ENCODE measurements at places on chromosomes 13 and 19.

DNA sequence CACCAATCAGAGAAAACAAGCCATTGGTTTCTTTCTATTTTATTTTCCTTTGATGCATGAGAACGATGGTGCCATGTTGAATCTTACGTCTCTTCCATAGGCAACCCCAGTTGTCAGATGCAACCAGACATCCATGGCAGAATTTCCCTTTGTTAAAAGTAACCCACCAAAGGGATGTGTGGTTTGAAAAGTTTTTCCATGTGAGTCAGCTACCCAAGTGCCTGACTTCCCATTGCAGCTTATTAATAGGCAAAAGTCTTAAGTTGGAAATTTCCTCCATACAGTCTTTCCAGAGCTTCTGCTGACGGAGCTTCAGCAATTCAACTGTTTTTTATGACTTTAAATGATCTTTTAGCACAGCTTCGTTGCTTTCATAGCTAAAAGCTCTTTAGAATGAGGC, 73.8 kb upstream of the FAM216B start:
- peak; percentile 40 for DNase-seq

- DNase-seq = peak; percentile 81
Observed at GRCh38 chr19:17830567-17831418, 9.5 kb upstream of the INSL3 start.

- no peak for DNase-seq
Observed at GRCh38 chr13:18964942-18965341, 216.7 kb downstream of the TUBA3C start.

- no peak for DNase-seq
Observed at GRCh38 chr19:49927526-49928264, 1.3 kb upstream of the ATF5 start.

- no peak for DNase-seq
Observed at GRCh38 chr19:33763633-33764371, 32.9 kb upstream of the KCTD15 start.

DNA sequence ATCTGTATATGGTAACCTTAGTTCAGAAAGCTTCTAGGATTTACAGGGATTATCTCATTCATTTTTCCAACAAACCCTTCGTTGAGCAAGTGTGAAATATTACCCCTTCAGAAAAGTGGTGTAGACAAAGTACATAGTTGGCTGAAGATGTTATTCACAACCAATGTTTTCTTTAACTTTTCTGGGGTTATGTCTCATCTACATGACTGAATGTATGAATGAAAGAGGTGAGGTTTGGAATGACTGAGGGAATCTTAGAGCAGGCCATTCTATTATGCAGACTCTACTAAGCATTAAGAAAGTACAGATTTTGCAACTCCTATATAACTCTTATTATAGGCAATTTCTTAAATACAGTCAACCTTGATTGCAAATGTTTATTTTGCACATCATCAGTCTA, 167.2 kb downstream of the NDFIP2 start:
- no peak for DNase-seq

GRCh38 chr19:39518458-39518857, 3.5 kb downstream of the SELENOV start:
- no peak for DNase-seq

GRCh38 chr19:35777961-35778360, 2.6 kb downstream of the ARHGAP33 start:
- DNase-seq = no peak

DNA sequence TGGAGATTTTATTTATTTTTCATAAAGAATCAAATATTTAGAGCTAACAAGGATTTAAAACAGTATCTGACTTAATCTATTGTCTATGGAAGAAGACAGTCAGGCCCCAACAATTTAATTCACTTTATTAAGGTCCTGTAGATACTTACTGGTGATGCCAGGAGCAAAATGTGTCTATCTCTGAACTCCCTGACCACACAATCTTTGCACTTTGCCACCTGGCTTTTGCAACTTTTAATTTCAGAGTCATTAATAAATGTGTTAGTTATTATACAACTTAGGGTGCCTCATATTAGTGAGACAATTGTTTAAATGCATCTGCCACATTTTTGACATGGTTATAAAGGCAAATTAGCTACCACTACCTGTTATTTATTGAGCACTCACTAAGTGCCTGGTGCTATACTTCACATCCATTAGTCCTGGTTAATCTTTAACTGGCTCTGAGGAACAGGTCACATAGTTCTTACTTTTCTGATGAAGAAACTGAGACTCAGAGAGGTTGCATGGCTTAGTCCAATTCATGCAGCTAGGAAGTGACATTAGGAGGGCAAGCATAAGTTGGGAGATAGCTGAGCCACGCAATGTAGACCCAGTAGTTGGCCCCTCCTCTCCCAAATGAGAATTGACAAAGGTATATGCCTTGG, 297.9 kb downstream of the DCT start:
- DNase-seq = no peak

GRCh38 chr13:30119476-30119875, 187.9 kb downstream of the KATNAL1 start:
- no peak for DNase-seq

DNA sequence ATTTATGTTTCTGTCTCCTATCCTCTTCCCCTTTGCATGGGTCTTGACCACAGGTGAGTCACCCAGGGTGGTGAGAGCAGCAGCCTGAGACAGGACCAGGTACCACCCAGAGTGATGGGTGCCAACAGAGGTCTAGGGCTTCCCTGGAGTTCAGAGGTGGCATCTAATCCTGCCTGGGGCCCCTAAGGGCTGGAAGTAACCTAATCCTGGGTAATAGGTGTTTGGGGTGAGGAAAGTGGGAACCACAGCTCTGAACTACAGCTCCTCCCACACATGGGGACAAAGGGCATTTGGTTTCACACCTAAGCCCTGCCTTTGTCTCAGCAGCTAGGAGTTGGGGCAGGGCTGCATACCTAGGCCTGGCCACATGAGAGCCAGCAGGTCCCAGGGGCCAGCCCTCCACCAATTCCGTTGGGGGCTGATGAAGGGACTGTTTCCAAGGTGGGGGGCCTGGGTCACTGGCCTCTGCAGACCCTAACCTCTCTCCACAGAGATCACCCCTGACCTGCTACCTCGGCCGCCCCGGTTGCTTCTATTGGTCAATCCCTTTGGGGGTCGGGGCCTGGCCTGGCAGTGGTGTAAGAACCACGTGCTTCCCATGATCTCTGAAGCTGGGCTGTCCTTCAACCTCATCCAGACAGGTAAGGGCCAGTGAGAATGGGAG, 8.0 kb downstream of the SPHK2 start:
- DNase-seq = no peak

GRCh38 chr19:18683109-18683957, at the start of gene CRTC1:
TSS of gene CRTC1 (plus strand) at chr19:18683680. CDS start at chr19:18683703, 23 bp downstream.
- DNase-seq = peak; percentile 69

DNA sequence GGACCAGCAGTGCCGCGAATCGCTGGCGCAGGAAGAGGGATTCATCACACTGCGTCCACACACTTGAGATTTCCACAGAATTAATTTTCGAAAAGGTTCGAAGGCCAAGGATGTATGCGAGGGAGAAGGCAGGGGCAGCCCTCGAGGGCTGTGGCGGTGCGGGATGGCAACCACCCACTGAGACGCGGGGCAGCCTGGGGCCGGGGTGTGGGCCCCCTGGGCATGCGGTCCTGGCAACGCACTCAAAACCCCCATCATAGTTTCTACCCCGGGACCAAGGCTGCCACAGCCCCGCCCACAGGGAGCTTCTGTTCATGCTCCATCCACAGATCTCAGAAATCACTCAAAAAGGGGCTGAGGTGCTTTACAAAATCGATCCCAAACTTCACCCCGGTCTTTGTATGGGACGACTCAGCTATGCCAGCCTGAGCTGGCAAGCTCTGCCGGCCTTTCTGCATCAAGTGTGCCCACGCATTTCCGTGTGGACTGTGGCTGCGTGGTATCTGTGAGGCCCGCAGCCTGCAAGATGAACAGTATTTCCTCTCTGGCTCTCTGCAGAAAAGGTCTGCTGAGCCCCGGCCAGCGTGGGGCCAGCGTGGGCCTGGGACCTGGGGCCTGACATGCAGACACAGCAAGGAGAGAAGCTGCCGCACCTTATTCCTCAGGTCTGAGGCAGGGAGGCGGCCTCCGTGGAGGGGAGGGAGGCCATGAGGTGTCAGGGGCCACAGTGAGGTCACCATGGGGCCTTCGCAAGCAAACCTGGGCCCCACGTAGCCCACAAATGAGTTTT, 19.2 kb downstream of the ZNF787 start:
- no peak for DNase-seq

DNA sequence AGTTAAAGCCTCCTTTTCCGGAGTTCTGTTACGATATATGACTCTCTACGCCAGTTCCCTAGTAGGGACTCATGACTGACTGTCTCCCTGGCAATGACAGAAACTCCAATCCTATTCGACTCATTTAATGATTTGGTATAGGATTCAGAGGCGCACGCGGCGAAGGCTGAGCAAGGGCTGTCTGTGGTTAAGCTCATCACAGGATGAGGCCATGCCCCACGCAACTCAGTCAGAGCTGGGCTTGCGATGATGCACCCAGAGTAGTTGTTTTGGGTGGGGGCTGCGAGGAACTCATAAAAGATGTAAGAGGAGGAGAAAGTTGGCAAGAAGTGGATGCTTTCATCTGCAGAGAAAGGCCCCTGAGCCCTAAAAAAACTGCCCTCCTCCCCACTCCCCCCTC, 468 bp upstream of the SERTM1 start:
- no peak for DNase-seq

DNA sequence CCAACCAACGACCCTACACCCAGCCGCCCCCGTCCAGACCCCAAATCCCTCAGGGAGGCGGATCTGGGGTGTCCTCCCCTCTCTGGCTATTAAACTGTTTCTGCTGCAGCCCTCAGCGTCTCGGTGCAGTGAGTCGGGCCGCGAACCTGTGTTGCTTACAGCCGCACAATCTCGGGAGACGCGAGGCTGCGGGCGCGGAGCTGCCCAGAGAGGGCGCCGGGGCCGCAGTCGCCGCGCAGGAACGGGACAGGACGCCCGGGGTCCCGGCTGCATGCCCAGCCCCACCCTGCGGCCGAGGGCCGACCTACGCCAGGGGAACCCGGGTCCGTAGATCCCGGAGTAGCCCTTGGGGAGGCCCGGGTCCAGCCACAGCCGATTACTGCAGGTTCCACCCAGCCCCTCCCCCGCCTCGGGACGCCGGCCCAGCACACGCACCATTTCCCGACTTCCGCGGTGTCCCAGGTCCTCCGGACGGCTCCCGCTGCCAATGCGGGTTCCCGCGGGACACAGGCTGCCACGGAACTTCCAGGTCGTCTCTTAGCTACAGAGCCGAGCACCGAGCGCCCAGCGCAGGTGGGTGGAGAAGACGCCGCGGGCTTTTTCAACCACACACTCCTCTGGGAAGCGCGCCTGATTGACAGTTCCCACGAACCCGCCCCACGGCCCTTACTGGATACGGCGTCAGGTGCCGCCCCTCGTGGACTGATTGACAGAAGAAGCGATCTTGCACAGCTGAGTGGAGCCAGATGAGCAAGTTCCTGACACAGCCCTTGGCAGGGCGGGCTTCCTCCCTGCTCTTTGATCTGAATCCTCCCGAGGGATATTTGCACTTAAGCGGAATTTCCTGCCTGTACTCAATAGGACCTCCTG, at the start of gene ZNF799:
Gene ZNF799 (minus strand): TSS at position 639 of the 870 bp plus-strand sequence. CDS start 201 bp downstream, at position 438.
- DNase-seq = peak; percentile 97

DNA sequence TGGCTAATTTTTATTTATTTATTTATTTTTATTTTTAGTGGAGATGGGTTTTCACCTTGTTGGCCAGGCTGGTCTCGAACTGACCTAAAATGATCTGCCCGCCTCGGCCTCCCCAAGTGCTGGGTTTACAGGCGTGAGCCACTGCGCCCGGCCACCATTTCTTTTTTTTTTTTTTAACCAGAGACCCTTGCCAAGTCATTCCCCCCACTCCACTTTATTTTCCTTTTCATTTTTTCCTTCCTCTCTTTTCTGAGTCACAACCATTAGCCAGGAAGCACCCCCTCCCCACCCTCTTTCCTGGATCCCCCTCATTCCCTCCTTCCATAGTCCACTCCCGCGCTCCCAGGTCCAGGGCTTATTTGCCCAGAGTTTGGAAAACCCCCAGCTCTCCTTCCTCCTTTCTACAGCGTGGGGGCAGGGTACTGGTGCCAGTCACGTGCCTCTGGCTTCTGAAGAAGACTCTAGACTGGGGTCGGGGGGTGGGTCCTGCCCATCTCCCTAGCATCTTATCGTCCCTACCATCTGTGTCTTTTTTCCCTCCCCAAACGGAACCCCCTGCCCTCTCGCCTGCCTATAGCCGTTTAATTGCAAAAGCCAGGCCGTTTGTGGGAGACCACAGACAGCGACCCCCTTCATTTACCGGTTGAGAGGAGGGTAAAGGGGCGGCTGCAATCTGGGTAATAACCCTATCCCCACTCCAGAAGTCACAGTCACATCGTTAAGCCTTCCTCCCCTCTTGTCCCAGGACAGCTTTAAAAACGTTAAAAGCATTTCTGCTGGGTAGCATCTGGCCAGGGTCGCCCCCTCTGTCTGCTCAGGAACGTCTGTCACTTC, 1.1 kb upstream of the CALR start:
- DNase-seq = no peak

GRCh38 chr19:50567882-50568727, at the start of gene LRRC4B:
TSS of gene LRRC4B (minus strand) at chr19:50568435. CDS start at chr19:50548838, 19,597 bp downstream.
- DNase-seq = no peak

- DNase-seq = no peak
Observed at GRCh38 chr13:59442944-59443486, 720.7 kb downstream of the DIAPH3 start.

DNA sequence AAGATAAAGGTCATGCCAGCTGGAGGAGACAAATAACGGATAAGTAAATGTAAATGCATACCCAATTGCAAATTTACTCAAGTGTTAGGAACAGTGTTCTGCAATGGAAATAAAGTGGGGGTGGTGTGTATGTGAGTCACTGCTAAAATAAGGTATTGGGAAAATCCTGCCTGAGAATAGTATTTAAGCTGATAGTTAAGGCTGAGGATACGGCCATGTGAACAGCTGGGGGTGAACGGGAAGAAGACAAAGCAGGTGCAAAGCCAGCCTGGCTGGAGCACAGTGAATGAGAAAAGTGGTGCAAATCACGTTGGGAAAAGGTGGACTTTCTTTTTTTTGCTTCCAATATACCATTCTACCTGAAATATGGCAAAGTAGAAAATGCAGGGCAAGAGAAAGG, 242.4 kb upstream of the SLC10A2 start:
- no peak for DNase-seq

DNA sequence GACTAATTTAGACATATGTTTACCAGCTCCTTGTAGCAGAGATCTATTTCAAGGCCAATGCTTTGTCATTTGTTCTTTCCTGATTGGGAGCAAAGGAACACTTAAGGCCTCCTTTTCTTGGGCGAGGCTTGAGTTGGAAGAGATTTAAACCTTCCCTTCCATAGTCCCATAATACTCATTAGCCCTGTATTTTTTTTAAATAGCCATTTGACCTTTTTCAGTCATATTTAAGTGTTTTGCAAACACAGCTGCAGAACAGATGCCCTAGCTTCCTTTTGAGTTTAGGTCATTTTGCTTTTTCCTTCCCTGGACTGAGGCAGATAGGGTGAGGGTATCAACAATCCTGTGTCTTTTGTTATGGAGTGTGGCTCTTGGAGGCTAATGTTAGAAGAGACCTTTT, 198.3 kb downstream of the NBEA start:
- DNase-seq = no peak

- no peak for DNase-seq
Observed at GRCh38 chr19:15448044-15448777, 1.5 kb downstream of the WIZ start.

- DNase-seq = peak; percentile 25
Observed at GRCh38 chr13:75934889-75935288, 298.8 kb downstream of the LMO7 start.
